ENCODE measurements at places on chromosomes 7 and 10.

GRCh38 chr10:92316610-92317009, 25.6 kb downstream of the MARCHF5 start:
- DNase-seq: no peak

- no peak for DNase-seq
These were observed 6.3 kb upstream of the SFMBT2 start for GRCh38 chr10:7417103-7417623.

- DNase-seq: peak; percentile 67
These were observed 871 bp downstream of the SPOCK2 start for GRCh38 chr10:72087392-72087968.

DNA sequence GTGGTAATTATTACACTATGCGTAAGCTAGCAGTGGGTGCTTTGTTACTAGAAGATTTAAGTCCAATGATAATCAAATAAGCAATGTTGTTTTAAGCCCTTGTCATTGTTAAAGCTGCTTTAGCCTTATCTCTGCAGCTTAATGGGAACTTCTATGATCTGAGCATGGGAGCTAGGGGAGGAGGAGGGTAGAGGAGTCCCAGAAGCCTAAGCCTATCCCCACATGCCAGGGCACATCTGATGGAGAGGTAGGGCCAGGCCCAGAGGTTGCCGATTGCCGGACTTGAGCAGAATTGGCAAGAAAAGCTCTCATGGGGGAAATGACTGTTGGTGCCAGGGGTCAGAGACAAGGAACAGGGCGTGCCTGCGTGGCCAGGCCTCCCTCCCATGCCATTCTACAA, 13.4 kb downstream of the CUBN start:
- DNase-seq: no peak

GRCh38 chr7:17915796-17916195, 24.5 kb downstream of the SNX13 start:
- no peak for DNase-seq

- DNase-seq: no peak
These were observed 37.8 kb downstream of the MTPN start for GRCh38 chr7:135939261-135939812.

DNA sequence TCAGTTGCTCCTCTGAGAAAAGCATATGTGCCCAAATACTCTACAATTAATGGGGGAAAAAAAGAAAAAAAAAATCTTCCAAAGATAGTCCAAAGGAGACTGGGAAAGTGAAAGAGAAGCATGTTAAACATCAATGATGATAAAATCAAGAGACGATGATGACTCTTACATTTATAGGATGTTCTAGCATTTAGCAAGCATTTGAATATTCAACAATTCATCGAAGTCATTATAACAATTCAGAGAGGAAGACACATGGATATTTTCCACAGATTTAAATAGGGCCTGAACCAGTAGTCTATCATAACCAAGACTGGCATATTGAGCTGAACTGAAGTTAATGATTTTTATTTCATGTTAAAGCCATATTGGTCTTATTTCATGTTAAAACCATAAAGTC, 528.4 kb downstream of the INHBA start:
- DNase-seq: no peak

DNA sequence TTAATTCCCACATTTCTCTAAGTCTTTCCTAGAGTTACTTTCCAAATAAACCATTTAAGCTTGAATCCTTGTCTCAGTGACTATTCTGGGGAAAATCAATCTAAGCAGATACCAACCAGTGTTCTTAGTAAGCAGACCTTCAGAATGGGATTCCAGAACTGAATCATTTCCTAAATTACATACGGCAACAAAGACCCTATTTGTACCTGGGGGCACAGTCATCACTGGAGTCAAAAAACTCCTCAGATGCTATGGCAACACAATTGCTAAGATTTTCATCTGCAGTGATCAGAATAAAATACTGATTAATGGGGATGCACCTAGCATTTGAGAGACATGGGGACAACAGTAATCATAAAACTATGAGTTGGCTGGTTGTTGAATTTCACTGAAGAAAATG, 284.7 kb upstream of the HGF start:
- no peak for DNase-seq

DNA sequence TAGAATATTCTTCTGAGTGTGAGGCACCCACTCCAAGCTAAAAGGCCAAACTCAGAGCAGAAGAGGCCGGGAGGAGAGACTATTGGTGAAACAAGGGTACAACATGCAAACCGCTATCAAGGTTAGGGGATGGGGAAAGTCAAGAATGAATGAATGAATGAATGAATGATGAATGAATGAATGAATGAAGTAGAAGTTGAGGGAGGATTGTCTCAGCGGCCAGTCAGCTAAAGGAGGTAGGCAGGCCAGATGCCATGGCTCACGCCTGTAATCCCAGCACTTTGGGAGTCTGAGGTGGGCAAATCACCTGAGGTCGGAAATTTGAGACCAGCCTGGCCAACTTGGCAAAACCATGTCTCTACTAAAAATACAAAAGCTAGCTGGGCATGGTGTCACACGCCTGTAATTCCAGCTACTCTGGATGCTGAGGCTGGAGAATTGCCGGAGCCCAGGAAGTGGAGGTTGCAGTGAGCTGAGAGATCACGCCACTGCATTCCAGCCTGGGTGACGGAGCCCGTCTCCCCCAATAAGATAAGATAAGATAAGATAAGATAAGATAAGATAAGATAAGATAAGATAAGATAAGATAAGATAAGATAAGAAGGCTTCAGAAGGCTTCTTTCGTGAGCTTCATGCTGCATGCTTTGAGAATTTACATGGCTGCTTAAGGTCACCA, 250.8 kb downstream of the CCDC3 start:
- no peak for DNase-seq

DNA sequence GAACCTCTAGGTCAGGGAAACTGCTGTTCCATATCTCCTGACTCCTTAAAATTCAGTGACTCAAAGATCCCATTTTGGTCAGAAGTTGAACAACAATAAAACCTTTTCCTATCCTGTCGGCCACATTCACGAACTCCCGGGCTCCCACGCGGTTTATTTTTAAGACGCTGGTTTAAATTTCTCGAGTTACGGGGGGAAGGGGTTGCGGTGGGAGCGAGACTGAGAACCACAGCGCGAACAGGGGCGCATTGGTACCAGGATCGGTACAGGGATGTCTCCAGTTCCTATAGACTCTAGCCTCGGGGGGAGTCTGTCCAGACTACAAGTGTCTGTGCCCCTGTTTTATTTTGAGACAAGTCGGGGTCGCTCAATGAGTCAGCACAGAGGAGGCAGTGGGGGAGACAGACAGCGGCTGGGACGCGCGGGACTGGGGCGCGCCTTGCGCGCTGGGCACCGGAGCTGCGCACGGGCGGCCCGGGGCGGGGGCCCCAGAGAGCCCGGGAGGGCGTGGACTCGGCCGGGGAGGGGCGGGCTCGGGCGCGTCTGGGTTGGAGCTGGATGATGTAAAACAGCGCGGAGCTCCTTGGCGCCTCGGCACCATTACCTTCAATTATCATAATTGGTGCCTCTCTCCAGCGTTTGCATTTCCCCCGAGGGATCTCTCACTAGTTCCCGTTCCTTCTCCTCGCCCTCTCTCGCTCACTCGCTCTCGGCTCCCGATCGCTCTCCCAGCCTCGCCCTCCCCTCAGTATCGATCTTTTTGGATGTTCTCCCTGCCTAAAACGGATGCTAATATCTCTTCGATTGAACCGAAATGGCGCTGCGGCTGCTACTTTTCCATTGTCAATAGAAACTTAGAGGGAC, 8.7 kb upstream of the BAMBI start:
- peak; percentile 37 for DNase-seq

DNA sequence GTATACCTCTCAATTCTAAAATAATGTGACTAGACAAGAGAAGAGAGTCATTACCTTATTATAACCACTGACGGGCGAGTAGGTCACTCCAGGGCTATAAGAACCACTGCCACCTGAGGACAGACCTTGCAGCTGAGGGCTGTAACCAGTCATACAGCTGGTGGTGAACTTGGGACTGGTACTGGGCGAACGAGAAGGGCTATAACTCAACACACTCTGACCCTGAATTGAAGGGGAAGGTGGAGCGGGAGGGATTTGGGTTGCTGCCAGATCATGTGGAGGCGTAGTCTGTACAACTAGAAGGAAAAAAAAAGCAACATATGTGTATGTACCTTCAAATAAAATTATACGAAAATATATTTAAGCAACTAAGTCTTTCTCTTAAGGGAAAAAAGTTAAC, 3.4 kb downstream of the TMEM209 start:
- no peak for DNase-seq

GRCh38 chr7:36305226-36305625, 84.4 kb upstream of the ANLN start:
- no peak for DNase-seq

GRCh38 chr7:45447296-45447695, 126.9 kb upstream of the ADCY1 start:
- DNase-seq: no peak

GRCh38 chr10:46026106-46026505, 4.3 kb downstream of the NCOA4 start:
- DNase-seq: no peak

DNA sequence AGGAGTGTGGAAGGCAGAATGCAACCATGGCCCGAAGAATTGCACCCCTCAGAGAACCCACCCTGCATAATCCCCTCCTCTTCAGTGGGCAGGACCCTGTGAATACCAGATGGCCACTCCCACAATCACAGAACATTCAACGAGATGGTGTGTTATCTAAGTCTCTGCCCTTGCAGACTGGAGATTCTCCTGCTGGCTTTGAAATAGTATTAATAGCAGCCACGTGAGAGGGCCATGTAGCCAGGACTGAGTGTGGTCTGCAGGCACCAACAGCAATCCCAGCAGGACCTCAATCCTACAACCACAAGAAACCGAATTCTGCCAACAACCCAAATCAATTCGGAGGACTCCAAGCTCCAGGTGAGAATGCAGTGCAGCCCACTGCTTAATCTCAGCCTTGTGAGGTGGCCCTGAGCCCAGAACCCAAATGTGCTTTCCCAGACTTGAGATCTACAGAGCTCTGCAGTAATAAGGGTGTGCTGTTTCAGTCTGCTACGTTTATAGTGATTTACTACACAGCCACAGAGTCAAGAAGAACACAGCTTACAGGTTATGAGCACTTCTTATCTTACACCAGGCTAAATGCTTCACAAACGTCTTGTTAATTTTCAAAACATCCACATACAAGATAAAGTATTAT, 72.1 kb downstream of the VOPP1 start:
- no peak for DNase-seq

GRCh38 chr7:74043523-74043951, 15.6 kb downstream of the ELN start:
- no peak for DNase-seq

GRCh38 chr7:36726311-36726710, 2.0 kb upstream of the AOAH start:
- DNase-seq: no peak

GRCh38 chr7:113044394-113044793, 42.2 kb downstream of the GPR85 start:
- DNase-seq: no peak

DNA sequence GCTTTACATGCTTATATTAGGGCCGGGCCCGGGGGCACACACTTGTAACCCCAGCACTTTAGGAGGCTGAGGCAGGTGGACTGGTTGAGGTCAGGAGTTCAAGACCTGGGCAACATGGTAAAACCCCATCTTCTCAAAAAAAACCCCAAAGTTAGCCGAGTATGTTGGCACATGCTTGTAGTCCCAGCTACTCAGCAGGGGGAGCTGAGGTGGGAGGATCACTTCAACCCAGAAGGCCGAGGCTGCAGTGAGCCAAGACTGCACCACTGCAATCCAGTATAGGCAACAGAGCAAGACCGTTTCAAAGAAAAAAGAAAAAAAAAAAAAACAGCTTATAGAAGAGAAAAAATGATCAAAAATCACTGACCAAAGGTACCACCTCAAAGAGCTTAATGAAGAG, 63.1 kb downstream of the AMZ1 start:
- no peak for DNase-seq

GRCh38 chr10:59018977-59019376, 157.5 kb upstream of the PHYHIPL start:
- DNase-seq: no peak

GRCh38 chr7:84200859-84201258, 6.3 kb upstream of the SEMA3A start:
- no peak for DNase-seq

DNA sequence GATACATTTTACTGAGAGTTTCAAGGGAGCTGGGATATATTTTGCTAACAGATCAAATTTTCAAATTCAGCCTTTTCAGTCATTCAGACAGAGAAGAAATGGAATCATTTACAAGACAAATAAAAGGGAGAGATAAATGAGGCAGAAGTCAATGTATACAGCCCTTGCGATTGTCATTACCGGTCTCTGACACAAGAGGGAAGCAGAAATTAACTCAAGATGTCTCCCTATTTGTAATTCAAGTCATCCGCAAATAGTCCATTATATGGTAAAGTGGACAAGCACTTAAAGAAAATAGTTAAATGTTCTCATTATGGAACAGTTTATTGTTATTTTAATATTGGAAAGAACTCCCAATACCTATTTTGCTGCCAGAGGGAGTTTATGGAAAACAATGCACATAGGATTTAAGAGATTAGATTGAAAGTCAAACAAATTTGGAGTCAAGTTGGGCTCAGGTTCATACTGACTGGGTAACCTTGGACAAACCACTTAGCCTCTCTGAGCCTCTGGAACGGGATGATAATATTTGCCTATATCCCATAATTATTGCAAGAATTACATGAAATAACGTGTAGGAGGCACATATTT, 89.3 kb upstream of the PRKCQ start:
- DNase-seq: no peak

- no peak for DNase-seq
These were observed 103.7 kb upstream of the ANKRD1 start for GRCh38 chr10:91024541-91024940.

DNA sequence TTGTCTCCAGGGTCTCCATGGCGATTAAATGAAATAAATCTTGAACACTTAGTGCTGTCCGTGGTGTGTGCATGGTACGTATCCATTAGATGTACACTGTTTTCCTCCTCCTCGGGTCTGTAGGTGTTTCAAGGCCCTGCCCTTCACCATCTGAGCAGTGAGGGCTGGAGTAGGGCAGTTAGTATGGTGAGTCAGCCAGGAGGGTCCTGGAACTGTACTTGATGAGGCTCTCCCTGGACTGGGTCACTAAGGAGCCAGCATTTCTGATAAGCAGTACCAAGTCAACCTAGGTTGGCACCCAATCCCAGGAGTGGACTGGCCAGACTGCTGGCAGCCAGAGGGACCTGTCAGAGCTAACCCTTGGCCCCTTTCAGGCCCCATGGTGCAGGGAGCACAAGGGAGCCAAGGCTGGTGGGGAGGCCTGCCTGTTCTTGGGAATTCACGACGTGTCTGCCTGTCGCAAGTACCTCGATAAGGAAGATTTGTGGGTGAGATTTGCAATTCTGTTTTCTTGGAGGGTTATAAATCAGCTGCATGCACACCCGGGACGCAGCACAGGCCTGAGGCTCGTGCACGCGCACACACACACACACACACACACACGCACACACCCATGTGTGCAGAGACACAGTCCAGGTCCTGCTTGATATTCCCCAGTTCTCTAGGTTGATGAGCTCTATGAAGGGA, 114.2 kb downstream of the ZMIZ1 start:
- no peak for DNase-seq

DNA sequence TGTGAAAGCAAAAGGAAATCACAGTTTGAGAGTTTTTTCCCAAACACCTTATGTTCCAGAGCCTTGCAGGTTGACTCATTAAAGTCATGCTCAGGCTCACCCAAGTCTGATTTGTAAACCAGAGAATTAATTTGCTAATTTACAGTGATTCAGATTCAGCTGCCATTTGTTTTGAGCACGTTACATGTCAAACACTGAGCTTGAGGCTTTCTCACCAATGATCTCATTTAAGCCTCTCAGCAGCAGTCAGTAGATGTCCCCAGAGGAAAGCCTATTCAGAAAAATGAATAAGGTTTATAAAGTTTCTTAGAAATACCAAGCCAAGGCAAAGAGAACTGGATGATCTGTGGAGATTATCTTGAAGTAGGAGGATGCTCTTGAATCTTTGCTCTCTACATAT, 420.4 kb downstream of the HTR7 start:
- no peak for DNase-seq

All from germinal center (tissue), 1 donor.